ENCODE measurements at places on chromosomes 11 and 22.
A peak's percentile ranks its signal among the peaks of the same experiment; 100 is the strongest.

GRCh38 chr22:48757985-48758561 is 1069.6 kb downstream of the BRD1 start:
- DNase-seq, result no peak

DNA sequence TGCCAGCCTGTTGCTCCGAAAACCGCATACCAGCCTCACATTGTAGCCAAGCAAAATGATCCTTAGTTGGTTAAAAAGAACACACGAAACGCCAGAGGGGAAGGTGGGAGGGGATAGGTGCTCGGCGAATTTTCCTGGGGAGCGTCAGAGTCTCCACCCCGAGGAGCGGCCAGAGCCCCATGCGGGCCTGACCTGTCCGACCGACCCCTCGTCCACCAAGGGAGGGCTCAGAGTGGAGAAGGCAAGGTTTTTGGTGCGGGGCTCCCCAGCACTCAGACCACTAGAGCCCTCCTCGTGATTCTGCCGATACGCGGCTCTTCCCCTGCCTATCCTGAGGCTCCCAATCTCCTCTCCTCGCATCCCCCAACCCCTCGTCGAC is 39.6 kb downstream of the DIXDC1 start:
- DNase-seq, result peak; percentile 36

GRCh38 chr11:28009996-28010395 is 98.0 kb downstream of the KIF18A start:
- DNase-seq, result peak; percentile 20

- peak; percentile 43 for DNase-seq
These were observed 124.5 kb downstream of the KCNQ1 start for GRCh38 chr11:2569321-2569721.
